Kidney (tissue), 22 donors: ENCODE measurements at places on chromosomes 16 and 17. TPM values are rescaled to one million over a fixed set of nuclear protein-coding genes. Genes with fewer than 3 reads are reported as not detected.

ZNF75A gene
- 41.3 TPM for total RNA-seq

LPCAT2 gene
- total RNA-seq = 20.6 TPM

ZNHIT3 gene
- 25.4 TPM for total RNA-seq

NGFR gene
- total RNA-seq = 13.2 TPM

DHX8 gene
- total RNA-seq = 53.9 TPM

KRTAP3-2 gene
- not detected for total RNA-seq

SDK2 gene
- total RNA-seq = 2.4 TPM

KRTAP9-4 gene
- not detected for total RNA-seq

LGALS9C gene
- total RNA-seq = not detected

ZPBP2 gene
- not detected for total RNA-seq

FMNL1 gene
- total RNA-seq = 32.9 TPM

SOX9 gene
- 79.3 TPM for total RNA-seq

ZDHHC1 gene
- total RNA-seq = 23.6 TPM

DNA sequence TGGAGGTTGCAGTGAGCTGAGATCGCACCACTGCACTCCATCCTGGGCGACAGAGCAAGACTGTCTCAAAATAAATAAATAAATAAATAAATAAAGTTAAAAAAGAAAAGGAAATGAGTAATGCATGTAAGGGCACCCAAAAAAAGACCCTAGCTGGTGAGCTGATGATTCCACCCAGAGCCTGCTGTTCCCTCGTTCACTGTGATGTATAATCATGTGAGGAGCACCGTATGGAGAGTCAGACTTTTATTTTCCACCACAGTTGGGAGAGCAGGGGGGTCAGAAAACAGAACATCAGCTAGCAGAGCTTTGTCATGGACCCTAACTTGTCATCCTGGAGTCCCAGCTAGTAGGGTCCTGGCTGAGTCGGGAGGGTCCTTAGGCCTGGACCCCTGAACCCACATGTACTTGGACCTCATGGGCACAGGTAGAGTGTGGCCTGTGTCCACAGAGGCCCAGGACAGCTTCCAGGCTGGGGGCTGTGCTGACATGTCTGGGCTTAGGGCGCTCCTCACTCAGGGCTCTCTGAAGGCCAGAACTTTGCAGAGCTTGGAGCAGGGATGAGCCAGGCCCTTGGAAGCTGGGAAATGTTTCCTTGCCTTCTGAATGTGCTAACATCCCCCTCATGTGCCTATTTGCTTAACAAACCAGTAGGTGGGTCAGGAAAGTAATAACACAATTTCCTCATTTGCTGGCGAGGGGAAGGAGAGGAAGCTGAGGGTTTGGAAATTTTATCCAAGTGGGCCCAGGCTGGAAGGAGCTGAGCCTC lies 18.8 kb upstream of the LASP1NB start:
- no peak for DNase-seq

GRCh38 chr17:77449908-77450741 lies 309.4 kb downstream of the SEC14L1 start:
- DNase-seq = peak; percentile 86

- no peak for DNase-seq
Observed at GRCh38 chr16:77231047-77231446, 31.8 kb downstream of the SYCE1L start.

- DNase-seq = no peak
Observed at GRCh38 chr16:2238150-2238837, 2.0 kb downstream of the DNASE1L2 start.

GRCh38 chr17:34357398-34357797 lies 1.1 kb downstream of the CCL13 start:
- no peak for DNase-seq

- no peak for DNase-seq
Observed at GRCh38 chr17:71055128-71055527, 885.8 kb downstream of the KCNJ2 start.

- no peak for DNase-seq
Observed at GRCh38 chr17:57636985-57637665, 108.0 kb downstream of the CCDC182 start.

GRCh38 chr16:1746693-1747195 lies 24.6 kb downstream of the NME3 start:
- no peak for DNase-seq

DNA sequence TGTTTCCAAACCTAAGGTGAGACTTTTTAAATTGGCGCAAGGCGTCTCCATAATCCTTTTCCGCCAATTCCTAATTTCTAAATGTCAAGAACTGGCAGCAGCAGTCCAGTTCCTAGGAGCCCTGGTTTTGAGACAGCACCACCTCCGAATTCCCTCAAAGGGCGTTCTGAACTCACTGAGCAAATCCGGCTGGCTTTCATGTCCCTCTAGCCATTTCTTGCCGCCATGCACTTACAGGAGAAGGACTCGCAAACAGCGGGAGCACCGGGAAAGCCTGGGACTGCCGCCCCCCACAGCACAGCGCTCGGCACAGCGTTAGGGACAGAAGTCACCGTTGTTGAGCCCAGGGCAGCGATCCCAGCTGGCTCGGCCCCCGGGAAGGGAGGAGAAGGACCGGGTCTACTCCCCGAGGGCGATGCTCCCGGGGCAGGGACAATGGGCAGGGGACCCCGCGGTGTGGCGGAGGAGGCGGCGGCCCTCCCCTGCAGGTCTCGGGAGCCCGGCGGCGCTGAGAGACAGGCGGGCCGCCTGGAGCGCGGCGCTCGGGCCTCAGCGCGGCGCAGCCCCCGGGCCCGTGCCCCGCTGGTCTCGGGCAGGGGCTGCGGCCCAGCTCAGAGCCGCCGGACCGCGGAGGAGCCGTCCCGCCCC lies 545 bp downstream of the ARHGAP17 start:
- peak; percentile 86 for DNase-seq

DNA sequence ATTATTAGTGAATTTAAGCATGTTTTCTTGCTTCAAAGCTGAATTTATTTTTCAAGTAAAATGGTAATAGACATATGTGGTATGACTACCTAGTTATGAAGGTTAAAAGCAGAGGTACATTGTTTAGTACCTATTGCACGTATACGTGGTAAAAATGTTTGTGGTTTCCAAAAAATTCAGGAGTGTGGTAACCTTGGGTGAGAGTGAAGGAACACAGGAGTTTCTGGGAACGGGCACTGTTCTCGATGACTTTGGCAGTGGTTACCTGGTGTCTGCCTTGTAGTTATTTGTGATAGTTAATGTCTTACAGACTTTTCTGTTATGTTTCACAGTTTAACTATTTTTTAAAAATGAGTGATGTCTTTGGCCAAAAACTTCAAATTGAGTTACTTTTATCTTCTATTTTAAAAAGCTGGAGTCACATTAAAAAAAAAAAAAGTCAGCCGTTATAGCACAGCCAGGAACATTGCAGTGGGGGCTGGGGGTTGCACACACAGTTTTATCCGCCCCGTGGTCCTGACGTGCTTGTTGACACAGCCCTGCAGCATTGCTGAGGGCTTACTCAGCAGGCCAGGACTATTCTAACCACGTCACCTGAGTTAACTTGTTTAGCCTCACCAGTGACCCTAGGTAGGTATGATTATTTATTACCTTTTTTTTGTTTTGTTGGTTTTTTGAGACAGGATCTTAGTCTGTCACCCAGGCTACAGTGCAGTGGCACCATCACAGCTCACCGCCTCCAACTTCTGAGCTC lies 10.9 kb downstream of the JPT2 start:
- peak; percentile 91 for DNase-seq

DNA sequence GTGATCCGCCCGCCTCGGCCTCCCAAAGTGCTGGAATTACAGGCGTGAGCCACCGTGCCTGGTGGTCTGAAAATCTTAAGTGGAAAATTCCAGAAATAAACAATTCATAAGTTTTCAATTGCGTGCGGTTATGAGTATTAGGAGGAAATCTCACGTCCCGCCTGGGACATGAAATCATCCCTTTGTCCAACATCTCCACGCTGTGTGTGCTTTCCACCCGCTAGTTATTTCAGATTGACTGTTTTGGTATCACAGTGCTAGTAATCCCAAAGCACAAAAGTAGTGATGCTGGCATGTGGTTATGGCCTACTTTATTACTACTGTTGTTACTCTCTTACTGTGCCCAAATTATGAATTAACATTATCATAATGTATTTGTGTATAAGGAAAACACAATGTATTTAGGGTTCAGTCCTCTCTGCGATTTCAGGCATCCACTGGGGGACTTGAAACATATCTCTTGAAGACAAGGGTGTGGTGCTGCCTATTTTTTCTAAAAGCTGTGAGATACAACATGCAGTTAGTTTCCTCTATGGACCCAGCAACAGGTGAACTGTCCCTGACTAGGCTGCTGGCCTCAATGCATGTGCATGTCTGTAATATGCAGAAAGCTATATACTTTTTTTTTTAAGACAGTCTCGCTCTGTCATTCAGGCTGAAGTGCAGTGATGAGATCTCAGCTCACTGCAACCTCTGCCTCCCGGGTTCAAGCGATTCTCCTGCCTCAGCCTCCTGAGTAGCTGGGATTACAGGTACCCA lies 32.3 kb downstream of the SLC47A1 start:
- no peak for DNase-seq

DNA sequence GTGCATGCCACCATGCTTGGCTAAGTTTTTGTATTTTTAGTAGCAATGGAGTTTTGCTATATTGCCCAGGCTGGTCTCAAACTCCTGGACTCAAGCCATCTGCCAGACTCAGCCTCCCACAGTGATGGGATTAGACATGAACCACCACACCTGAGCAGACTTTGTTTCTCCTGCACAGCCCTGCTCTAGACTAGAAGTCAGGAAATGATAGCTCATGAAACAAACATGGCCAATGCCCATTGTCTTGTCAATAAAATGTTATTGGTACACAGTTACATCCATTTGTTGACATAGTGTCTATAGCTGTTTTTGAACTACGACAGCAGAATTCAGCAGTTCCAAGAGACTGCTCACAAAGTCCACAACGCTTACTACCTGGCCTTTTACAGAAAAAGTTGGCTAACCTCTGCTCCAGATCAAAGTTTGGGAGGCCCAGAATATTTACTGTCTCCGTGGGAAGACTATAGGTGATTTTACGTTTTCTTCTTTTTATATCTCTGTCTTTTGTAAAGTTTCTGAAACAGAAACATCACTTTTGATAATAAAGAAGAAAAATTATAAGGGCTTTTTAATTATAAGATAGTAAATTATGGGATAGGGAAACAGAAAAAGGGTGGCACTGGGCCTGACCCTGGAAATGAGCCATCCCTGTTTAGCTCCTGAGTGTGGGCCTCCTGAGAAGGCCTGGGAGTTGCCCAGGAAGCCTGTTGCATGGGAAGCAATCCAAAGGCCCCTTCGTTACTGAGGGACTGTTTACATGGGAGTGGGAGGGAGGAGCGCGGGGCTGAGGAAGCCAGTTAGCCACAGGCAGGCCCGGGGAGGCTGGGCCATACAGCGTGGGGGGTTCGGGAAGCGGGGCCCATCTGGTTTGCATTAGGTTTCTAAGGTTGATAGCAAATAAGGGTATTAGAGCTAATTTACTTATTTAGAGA lies 201.5 kb downstream of the IRF8 start:
- DNase-seq = peak; percentile 55

DNA sequence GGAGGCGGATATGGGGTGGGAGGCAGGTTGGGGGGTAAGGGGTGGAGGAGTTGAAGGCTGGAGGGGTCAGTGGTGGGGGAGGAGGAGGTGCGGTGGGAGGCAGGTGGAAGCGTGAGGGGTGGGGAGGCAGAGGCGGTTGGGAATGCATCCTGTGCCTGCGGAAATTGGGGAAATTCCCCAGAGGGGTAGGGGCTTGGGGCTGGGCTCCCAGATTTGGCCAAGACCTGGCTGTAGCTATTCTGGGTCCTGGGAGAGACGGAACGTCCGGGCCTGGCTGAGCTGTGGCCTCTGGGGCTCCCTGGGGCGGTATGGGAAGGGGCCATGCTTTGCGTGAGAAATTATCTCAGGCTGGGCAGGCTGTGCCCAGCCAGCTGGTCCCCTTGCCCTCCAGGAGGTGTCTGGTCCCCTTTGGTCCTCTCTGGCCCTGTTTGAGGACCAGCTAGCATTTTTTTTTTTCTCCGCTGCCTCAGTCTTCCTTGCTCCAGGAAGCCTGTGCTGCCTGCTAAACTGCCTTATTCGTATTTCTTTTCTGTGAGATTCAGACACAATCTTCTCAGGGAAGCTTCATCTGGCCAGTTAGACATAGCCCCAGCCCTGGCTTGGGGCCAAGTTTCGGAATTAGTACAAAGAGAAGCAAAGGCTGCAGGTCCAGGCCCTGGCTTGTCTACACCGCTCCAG lies 7.3 kb upstream of the TRPV2 start:
- no peak for DNase-seq

GRCh38 chr16:51167170-51167895 lies 16.3 kb upstream of the SALL1 start:
- no peak for DNase-seq

GRCh38 chr17:76499267-76499667 lies 2.0 kb downstream of the RHBDF2 start:
- DNase-seq = no peak

GRCh38 chr17:47712330-47713023 lies 18.5 kb downstream of the TBKBP1 start:
- no peak for DNase-seq

- no peak for DNase-seq
Observed at GRCh38 chr17:80779961-80780380, 211.7 kb upstream of the CHMP6 start.

GRCh38 chr17:17170346-17170985 lies 35.7 kb downstream of the PLD6 start:
- DNase-seq = no peak

DNA sequence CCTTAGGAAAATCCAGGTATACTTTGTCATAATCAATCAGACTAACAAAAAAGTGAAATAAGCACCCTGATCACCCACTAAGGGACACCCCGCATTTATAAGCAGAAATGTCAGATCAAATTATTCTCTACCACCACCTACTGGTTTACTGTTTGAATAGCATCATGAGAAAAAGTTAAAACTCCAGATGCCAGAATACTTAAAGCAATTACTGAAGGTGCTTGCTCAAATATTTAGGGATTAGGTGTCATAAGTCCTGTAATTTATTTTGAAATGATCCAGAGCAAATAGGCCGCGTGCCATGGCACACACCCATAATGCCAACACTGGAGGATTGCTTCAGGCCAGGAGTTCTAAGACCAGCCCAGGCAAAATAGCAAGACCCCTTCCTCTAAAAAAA lies 2.3 kb downstream of the TOP2A start:
- DNase-seq = no peak

- no peak for DNase-seq
Observed at GRCh38 chr17:50021681-50022370, 26.8 kb upstream of the DLX3 start.

DNA sequence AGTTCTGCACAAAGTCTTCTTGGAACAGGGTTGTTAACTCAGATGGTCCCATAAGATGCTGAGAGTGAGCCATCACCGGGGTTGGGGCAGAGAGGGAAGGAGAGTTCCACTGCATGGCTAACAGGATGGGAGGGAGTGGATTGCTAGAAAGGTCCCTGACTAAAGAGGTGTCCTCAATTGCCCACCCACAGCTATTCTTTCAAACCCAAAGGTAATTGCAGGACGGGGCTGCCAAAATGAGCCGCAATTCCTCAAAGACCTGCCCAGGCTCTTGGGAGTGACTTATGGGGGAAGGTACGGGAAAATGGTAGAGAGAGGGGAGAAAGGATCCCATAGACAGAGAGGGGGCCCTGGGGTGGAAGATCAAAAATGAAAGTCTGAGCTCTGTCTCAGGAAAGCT lies 60.4 kb downstream of the DYNLRB2 start:
- DNase-seq = no peak

- DNase-seq = no peak
Observed at GRCh38 chr17:64378890-64379354, 11.7 kb downstream of the PECAM1 start.
